ENCODE measurements at places on chromosomes 1 and 21. TPM values are rescaled to one million over a fixed set of nuclear protein-coding genes. Genes with fewer than 3 reads are reported as not detected.

The CAMK1G gene
- total RNA-seq, result not detected

GRCh38 chr21:19237608-19238007 lies 834.0 kb upstream of the TMPRSS15 start:
- DNase-seq, result no peak

- DNase-seq, result peak; percentile 42
These were observed 4.7 kb downstream of the IRF6 start for GRCh38 chr1:209800984-209801834.

DNA sequence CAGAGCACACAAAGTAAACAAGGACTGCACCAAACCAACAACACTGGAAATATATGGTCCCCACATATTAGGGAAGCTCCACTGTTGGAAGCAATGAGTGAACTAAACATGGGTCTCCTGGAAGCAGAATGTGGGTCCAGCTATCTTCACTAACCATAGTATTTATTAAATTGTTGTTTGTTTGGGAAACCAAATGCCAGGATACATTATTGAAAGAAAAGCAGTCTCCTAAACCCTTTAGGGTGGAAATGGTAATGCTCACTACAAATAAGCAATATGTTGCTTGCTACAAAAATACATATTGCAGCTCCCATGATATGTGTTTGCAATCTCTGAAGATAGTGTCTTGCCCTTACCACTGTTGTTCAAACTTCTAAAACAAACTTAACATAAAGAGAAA lies 2.2 kb downstream of the NEGR1 start:
- no peak for DNase-seq

DNA sequence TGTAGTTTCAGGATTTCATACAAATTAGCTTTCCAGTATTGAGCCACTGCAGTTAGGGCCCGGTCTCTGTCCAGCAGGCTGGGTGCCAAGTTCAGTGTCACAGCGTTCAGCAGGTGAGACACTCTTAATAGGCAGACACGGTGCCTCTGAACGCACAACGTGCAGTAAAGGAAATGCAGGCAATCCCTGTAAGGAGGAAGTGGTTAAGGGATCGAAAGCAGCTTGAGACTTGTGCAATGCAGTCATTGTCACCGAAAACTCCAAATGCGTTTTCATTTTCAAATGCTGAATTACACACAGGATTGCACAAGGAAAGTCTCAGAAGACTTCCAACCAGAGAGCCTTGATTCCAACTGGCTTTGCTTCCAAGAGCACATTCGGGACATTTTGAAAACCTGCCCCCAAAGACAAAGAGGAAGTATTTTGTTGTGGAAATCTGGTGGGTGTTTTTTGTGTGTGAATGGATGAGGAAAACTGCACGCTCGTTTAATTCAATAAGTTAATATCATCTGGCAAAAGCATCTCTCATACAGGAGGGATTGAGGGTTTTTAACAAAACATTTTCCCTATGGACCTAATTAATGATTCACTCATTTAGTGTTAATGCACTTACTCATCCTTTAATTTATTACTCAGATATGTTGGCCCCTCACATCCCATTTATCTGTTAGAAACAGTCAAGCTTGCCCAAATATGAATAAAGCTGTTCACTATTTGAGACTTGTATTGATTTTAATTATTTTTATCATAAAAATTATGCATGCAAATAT lies 61.6 kb downstream of the PTGS2 start:
- peak; percentile 45 for DNase-seq

The COL8A2 gene
- total RNA-seq, result 1.2 TPM

GRCh38 chr1:53662169-53662568 lies 76.8 kb downstream of the GLIS1 start:
- no peak for DNase-seq

- DNase-seq, result no peak
These were observed 17.7 kb upstream of the C1orf87 start for GRCh38 chr1:60091195-60091715.

DNA sequence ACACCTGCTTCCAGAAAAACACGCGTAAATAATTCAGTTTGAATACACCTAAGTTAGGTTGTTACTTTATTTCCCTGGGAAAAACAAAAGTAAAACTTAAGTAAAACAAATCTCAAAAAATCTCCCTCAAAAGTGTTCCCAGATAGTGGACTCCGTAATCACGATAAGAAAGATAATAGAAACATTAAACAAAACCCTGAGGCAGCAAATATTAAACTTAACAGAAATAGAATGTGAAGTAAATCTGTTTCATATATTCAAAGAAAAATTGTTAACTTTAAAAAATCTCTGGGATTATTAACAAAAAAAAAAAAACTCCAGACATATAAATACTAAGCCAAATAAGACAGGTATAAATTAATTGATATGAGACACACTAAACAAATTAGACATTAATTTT lies 743.2 kb upstream of the NCAM2 start:
- DNase-seq, result no peak

The HSD3B2 gene
- not detected for total RNA-seq

The SPRR4 gene
- not detected for total RNA-seq

- no peak for DNase-seq
These were observed 5.5 kb upstream of the AVPR1B start for GRCh38 chr1:206122686-206123085.

- no peak for DNase-seq
These were observed 19.9 kb upstream of the PTCH2 start for GRCh38 chr1:44862829-44863401.

- DNase-seq, result no peak
These were observed 151.9 kb upstream of the FGGY start for GRCh38 chr1:59144959-59145358.

DNA sequence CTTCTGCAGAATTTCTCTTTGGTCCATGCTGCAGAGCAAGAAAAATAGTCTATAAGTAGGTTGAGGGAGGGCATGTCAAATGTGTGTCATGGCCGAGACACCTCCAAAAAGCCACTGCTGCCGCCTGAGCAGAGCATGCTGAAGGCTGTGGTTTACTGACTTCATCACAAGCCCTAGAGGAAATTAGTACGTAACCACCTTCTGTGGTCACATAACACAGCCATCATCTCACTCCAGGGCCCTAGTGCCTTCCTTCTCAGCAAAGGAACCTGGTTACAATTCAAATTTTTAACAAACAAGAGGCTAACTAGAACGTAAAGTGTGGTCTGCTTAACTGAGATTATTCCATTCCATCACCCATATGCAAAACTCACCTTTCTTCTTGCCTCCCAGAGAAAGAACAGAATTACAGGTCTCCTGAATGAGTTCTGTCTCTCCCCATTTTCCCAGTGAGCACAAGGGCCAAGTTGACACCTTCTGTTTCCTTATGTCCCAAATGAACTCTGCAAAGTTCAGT lies at the start of gene PTPN22:
TSS of gene PTPN22 (minus strand) at position 116 of the 517 bp plus-strand sequence.
- DNase-seq, result no peak

DNA sequence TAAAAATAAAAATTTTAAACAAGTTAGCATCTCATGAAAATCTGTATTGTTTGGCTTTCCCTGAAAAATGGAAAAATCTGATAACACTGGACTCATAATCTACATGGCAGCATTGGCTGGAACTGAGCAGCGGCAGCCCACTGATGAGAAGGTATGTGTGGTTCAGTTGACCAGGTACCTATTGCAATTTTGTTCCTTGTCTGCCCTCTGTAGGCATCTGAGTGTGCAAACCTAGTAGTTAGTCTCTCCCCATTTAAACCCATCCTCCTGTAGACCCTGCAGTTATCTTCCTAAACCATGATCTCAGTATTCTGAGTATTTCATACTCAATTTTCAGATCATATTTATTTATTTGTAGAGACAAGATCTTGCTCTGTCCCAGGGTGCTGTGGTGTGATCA lies 59.4 kb upstream of the SERBP1 start:
- DNase-seq, result no peak

GRCh38 chr1:143667730-143668129 lies 304.1 kb downstream of the FAM72C start:
- DNase-seq, result no peak

The PYHIN1 gene
- total RNA-seq, result 0.11 TPM

DNA sequence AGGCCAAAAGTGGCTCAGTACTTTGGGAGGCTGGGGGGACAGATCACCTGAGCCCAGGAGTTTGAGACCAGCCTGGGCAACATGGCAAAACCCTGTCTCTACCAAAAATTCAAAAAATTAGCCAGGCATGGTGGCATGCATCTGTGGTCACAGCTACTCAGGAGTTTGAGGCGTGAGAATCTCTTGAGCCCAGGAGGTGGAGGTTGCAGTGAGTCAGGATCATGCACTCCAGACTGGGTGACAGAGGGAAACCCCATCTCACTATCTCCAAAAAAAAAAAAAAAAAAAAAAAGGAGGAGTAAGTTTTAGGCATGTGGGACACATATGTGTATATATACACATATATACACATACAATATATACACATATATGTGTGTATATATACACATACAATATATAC lies 165.3 kb upstream of the DPYD start:
- no peak for DNase-seq

- DNase-seq, result no peak
These were observed 12.6 kb downstream of the LRIF1 start for GRCh38 chr1:110951161-110951560.

DNA sequence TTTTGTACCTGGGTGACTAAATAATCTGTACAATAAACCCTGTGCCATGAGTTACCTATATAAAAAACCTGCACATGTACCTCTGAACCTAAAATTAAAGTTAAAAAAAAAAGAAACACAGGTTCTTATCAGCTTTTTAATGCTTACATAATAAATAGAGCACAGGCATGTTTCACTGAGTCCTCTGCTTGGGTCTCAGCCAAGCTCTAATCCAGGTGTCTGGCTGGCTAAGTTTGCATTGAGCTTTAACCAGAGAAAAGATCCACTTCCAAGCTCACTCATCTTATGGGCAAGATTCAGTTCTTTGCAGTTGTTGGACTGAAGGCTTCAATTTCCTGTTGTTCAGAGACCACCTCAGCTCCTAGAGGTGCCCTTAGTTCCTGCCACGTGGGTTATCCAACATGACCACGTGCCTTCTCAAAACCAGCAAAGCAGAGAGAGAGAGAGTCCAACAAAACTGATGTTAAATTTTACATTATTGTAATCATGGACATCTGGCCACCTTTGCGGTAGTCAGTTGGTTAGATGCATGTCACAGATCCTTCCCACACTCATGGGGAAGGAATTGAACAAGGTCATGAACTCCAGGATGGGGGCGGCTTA lies 68.2 kb upstream of the TMPRSS2 start:
- DNase-seq, result no peak

GRCh38 chr1:117094841-117095604 lies 26.5 kb downstream of the TRIM45 start:
- no peak for DNase-seq

DNA sequence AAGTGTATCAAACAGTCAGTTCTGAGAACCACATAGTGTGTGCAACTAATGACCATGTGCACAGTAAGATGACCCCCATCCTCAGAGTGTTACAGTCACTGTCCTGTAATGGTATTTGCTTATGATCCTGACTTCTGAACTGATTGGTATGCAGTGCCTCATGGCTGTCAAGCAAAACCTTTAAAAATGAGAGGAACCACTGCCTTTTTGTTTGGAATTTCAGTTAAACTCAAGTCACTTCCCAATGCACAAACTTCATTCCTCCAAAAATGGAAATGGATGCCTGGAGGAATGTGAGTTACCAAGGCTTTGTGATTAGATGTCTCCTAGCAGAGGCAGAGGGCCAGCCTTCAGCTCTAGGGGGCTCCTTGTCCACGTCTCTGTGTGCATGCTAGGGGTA lies 10.5 kb downstream of the C1orf198 start:
- DNase-seq, result no peak

The IL19 gene
- not detected for total RNA-seq

DNA sequence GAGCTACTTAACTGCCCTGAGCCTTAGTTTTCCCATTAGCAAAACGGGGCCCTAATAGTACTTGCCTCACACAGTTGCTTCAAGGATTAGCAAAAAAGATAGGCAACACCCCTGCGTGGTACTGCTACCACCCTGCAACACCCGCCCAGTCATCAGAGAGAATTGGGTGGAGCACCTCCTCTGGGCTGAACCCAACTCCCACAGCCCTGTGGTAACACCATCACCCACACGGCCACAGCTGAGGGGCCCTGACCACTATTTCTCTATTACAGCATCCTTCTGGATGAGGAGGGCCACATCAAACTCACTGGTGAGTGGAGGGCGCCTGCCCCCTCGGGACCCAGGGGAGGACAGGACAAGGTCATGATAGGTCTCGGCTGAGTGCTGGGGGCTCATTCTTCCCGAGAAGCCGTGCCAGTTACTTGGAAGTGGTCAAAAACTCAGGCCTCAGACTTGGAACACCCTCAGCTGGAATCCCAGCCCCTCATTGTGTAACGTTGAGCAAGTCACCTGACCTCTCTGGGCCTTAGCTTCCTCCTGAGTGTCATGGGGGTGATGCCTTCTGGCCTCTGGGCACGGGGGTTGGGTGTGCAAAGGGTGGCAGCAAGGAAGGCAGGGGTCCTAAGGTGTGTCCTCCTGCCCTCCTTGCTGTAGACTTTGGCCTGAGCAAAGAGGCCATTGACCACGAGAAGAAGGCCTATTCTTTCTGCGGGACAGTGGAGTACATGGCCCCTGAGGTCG lies 24.6 kb downstream of the RPS6KA1 start:
- no peak for DNase-seq

The CPLANE2 gene
- 9.7 TPM for total RNA-seq

DNA sequence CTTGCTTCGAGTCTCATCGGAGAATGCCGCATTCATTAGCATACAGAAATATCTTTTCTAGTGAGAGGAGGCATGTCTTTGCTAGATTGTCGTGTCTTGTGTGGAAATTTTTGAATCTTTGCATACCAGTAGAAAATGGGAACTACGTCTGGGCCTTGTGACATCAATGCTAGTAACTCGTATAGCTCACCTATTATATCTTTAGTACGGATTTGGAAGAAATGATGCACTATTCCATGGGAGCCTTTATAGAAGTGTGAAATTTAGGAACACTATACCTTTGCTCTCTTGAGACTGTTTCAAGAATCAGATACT lies 835 bp downstream of the UHMK1 start:
- DNase-seq, result no peak

GRCh38 chr1:109847251-109847650 lies 63.4 kb upstream of the CSF1 start:
- no peak for DNase-seq

- DNase-seq, result no peak
These were observed 4.4 kb upstream of the RUNX1 start for GRCh38 chr21:35053356-35054096.
